SW480 (cell line): ENCODE measurements at places on chromosomes 5 and 9.

DNA sequence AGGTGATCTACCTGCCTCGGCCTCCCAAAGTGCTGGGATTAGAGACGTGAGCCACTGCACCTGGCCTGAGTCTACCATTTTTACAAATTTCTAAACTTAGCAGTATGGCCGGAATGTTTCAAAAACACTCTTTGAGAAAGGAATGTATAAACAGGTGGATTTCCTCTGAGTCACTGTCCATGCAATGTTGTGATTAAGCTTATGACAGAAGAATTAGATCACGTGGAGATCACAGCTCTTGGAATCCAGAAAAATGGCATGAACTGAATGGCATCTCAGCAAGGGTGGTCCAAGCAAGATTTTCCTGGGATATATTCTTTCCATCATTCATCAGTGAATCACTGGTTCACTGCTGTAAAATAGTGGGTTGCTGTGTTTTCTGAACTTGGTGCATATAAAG, 865.0 kb downstream of the PTPRD start:
- no peak for DNase-seq

DNA sequence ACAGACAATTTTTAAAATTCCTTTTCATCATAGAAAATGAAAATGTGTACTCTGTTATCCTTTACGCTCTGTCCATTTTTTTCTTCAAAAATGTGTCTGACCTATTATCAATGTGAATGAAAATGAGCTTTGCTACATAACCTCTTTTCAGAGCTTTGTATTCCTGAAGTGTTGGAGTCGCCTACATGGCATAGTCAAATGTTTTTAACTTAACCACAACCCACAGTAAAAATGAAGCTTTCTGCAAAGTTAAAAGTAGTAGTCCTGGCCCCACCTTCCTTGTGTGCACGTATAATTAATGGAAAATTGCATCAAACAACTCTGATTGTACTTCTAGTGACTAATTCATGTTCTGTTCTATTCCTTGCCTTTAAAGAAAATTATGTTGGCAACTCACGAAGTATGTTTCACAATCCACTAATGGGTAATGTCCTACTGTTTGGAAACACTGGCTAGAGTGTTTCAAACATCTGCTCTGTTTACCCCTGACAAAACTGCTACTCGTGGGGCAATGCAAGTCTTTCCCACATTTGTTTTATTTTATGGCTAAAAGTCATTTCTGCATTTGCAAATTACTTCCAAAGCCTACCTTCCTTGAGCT, 18.6 kb upstream of the PSAT1 start:
- DNase-seq = no peak

- DNase-seq = no peak
Measured at GRCh38 chr9:33430942-33431341, 16.5 kb downstream of the AQP3 start.

- no peak for DNase-seq
Measured at GRCh38 chr5:108661024-108661423, 86.7 kb upstream of the FER start.
